ENCODE measurements at places on chromosomes 11 and 22.

DNA sequence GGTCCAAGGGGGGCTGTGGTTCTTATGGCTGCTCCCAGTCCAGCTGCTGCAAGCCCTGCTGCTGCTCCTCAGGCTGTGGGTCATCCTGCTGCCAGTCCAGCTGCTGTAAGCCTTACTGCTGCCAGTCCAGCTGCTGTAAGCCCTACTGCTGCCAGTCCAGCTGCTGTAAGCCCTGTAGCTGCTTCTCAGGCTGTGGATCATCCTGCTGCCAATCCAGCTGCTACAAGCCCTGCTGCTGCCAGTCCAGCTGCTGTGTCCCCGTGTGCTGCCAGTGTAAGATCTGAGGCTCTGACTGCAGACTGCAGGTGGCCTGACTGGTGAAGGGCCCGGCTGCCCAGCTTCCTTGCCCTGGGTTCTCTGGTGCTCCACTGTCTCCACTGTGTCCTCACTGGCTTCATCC lies 696 bp downstream of the KRTAP5-5 start:
- no peak for DNase-seq

- DNase-seq = no peak
Measured at GRCh38 chr22:19674129-19674928, 40.0 kb upstream of the SEPTIN5 start.

DNA sequence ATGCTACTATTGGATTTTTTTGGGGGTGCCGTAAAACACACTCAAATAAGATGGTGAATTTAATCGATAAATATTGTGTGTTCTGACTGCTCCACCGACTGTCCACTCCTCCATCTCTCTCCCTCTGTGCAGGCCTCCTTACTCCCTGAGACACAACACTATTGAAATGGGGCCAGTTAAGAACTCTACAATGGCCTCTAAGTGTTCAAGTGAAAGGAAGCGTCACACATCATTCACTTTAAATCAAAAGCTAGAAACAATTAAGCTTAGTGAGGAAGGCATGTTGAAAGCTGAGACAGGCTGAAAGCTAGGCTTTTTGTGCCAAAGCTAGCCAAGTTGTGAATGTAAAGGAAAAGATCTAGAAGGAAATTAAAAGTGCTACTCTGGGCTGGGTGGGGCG lies 156.7 kb downstream of the CTTN start:
- no peak for DNase-seq

- DNase-seq = no peak
Measured at GRCh38 chr22:24420072-24420976, 7.1 kb upstream of the ADORA2A start.

DNA sequence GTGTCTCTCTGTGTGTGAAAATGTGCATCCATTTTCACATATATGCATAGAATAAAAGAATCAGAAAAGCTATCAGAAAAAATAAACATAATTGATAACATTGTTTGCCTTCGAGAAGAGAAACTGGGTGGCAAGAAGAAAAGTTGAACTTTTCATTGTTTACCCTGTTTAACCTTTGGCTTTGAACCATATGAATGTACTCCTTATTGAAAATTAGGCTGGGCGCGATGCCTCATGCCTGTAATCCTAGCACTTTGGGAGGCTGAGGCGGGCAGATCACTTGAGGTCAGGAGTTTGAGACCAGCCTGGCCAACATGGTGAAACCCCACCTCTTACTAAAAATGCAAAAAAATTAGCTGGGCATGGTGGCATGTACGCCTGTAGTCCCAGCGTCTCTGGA lies 11.9 kb upstream of the OR9Q1 start:
- DNase-seq = no peak

DNA sequence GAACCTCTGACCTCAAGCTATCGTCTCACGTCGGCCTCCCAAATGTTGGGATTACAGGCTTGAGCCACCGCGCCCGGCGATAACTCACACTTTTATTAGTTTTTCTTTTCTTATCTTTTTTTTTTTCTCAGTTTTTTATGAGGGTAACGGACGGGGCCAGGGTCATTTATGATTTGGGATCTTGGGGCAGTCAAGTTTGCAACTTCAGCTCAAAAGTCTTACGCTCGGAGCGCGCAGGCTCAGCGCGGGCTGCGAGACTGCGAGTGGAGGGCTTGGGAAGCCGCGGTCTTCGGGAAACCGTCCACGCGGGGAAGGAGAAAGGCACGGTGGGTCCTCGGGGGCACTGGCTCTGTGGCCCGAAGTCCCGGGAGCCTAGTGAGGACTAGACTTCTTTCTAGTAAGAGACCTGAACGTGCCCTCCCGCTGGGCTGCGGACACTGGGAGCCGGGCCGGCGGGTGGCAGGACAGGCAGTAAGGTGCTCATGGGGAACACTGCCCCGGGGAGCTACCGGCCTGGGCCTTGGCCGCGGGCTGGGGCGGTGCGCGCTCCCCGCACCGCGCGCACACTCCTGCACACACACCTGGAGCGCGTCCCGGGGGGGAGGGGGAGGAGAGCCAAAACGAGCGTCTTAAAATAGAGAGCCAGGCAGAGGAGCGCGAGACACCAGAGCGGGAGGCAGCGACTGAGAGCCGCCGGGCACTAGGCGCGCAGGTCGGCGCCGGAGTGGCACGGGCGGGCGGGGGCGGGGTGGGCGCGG lies 476 bp upstream of the BARX2 start:
- DNase-seq = no peak

GRCh38 chr11:131005829-131006228 lies 89.5 kb upstream of the SNX19 start:
- DNase-seq = no peak

- no peak for DNase-seq
Measured at GRCh38 chr11:35491231-35491871, 34.1 kb downstream of the PAMR1 start.

GRCh38 chr22:48181263-48181955 lies 1419.0 kb downstream of the TBC1D22A start:
- DNase-seq = no peak

- no peak for DNase-seq
Measured at GRCh38 chr22:26667140-26667539, 9.8 kb downstream of the MIAT start.

DNA sequence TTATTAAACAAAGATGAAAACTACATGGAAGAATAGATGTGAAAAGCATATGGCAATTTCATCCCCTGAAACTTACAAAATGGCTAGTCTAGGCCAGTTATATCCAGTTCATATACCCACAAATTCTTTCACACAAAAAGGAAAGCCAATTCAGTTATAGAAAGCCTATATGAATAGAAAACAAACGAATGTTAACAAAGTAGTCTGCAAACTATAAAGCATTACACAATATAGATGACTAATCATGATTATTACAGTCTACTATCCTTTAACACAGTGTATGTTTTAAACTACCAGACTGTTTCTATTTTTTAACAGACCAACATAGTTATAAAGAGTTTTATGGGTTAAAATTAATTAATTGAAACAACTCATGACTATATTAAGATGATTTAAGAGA lies 12.1 kb downstream of the DCUN1D5 start:
- DNase-seq = no peak

- no peak for DNase-seq
Measured at GRCh38 chr11:75474240-75474639, 41.2 kb upstream of the KLHL35 start.

DNA sequence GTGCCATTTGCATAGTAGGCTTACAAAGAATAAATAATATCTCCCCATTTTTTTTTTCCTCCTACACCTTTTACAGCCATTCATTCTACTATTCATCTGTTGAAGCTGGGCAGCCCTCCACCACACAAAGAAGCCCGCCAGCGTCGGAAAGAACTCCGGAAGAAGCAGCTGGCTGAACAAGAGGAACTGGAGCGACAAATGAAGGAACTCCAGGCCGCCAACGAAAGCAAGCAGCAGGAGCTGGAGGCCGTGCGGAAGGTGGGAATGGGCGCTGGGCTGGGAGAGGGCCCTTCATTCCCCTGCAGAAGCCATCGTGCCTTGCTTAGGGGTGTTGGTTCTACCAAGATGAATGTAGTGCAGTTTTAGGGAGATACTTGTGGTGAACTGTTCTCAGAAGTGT lies 68.6 kb downstream of the SWAP70 start:
- DNase-seq = no peak

DNA sequence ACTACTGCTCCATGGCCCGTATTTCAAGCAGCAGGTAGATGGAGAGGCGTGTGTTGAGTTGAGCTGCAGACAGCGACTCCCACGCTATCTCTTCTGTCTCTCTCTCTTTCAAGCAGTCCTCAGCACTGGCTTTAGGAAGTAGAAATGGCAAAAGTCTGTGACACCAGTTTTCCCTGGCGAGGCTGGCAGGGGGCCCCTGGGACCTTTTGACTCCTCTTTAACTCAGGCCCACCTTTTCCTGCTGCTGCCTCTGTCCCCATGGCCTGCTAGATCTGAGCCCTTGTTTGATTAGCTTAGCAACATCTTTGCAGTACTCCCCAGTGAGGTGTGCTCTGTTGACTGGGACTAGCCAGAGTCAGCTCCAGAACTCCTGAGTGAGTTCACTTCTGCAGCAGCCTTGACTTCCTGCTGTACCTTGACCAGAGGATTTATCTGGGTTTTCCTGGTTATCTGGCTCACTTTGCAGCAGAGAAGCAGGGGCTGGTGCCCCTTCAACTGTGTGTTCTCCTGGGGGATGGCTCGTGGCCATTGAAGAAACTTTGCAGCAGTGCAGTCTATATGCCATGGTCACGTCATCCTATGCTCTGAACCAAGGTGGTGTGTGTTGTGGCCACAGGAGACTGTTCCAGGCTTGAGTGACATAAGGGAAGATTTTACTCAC lies 183.9 kb downstream of the DBX1 start:
- DNase-seq = no peak

DNA sequence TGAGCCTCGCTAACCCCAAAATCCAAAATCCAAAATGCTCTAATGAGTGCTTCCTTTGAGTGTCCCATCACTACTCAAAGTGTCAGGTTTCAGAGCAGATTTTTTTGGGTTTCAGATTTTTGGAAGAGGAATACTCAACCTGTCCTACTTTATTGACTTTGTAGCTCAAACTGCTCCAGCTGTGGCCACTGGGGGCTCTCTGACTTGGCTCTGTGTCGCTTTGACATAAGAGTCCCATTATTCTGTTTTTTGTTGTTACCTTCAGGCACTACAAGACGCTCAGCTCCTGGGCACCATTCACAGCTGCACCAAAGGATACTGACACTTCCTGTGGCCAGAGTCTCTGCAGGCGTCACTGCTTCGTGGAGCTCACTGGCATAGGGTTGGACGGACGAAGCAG lies 41.1 kb downstream of the PHF21B start:
- no peak for DNase-seq

DNA sequence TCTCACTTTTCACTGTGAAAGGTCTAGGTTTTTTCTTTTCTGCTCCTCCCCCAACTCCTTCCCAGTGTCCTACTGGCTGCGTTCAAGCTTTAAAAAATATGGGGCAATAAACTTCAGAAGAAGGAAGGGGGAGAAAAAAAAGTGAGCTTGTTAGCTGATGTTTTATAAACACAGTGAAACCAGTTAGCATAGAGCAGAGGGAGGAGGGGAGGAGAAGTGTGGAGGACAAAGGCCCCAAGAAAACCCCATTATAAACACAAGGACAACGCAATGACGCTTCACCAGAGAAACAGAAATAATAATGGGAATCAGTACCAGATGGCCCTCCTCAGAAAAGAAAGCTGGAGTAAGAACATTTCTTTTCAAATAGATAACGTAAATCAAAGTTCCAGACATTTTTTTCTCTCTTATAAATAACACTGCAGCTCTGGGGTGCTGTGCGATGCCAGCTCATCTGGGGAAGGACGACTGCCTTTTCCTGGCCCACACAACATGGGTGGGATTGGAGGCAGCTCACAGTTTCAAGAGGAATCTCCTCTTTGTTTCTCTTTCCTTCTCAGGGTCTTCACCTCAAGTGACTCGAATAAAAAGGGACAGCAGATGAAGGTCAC lies 235.4 kb upstream of the NARS2 start:
- no peak for DNase-seq

- no peak for DNase-seq
Measured at GRCh38 chr11:119594639-119595249, 134.3 kb downstream of the NECTIN1 start.

- DNase-seq = no peak
Measured at GRCh38 chr22:23071230-23072076, 1.1 kb downstream of the GNAZ start.

DNA sequence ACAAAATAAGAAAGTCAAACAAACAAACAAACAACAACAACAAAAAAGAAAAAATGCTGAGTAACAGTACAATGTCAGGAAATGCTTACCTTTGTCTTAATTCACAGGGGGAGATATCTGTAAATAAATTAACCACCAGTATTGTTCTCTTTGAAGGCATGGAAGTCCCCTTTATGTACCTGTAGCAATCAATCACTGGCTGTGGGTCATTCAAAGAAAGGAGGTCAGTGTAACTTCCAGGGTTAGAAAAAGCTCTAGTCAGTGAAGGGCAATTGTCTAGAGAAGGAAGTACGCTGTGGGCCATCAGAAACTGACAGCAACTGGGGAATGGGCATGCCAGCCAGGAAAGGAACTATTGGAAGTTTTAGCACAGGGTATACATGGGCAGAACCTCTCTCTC lies 121.5 kb upstream of the LUZP2 start:
- DNase-seq = no peak

DNA sequence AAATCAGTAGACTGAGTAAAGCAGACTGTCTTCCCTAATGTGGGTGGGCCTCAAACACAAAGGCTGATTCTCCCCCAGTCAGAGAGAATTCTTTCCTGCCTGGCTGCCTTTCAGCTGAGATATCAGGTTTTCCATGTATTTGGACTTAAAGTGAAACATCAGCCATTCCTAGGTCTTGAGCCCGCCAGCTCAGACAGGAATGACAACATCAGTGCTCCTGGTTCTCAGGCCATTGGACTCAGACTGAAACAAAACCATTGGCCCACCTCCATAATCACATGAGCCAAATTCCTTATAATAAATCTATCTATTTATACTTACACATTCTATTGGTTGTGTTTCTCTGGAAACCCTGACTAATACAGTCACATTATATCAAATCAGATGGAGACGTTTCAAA lies 56.7 kb upstream of the CLPB start:
- no peak for DNase-seq

DNA sequence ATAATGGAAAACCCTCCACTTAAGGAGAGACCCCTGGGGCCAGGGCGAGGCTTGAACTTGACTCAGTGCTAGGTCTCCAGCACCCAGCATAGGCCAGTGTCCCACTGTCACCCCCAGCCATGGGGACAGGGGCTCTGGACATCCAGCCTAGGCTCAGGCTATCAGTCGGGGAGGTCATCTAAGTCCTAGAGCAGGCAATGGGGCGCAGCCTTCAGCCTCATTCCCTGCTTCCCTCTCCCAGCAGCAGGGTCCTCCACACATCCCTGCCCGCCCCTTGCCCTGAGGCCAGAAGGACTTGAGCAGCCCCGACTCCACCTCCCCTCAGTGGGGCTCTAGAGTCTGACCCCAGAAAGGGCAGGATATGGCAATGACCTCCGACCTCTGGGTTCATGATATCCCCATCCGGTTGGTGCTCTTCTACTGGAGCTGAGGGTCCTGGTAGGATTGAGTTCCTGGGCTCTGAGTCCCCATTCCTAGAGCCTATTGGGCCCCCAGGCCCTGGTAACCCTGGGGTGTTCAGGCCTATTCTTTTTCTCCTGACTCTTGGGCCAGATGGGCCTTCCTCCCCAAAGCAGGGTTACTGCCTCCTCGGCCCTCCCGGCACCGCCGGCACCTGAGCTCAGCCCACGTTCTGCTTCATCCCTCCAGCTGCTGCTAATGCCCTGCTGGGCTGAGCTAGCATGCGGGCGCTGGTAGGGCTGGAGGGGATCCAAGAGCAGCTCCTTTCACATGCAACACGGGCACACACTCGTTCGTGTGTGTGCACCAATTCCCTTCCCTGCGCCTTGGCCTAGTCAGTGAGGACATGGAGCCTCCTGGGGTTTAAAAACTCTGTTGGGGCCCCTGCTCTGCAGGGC lies 4.4 kb downstream of the CST6 start:
- DNase-seq = no peak

- no peak for DNase-seq
Measured at GRCh38 chr11:32172848-32173834, 82.3 kb downstream of the RCN1 start.
